ENCODE measurements at places on chromosomes 6 and 20. TPM values are rescaled to one million over a fixed set of nuclear protein-coding genes. Genes with fewer than 3 reads are reported as not detected.

DNA sequence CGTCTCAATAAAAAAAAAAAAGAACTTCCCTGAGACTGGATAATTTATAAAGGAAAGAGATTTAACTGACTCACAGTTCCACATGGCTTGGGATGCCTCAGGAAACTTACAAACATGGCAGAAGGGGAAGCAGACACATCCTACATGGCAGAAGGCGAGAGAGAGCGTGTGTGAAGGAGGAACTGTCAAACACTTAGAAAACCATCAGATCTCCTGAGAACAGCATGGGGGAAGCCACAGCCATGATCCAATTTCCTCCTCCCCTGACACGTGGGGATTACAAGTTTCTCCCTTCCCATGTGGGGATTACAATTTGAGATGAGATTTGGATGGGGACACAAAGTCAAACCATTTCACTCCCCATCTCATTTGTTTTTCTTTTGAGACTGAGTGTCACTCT, 46.6 kb upstream of the TFAP2C start:
- no peaks in the 10 kb centered on the region for H3K36me3 ChIP-seq
- no peaks in the 10 kb centered on the region for H3K4me1 ChIP-seq
- no peak overlapping the region for H3K27ac ChIP-seq
- DNase-seq = no peak

The CRISP2 gene
- polyA plus RNA-seq = not detected

DNA sequence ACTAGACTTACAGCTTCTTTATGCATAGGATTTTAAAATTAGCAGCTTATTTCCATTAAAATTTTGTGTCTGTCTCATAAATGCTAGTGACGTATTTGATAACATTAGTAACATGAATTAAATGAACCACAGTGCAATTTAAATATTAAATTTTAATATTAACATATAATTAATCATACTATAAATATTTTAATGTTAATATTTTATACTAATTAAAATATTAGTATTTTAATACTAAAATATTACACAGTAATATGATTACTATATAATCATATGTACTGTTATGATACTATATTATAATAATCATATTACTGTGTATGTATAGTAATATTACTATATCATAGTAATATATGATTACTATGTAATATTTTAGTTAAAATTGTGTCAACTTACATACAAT, 73.7 kb downstream of the CHD6 start:
- no peaks in the 10 kb centered on the region for H3K36me3 ChIP-seq
- no peak overlapping the region for H3K4me3 ChIP-seq
- H3K27me3 ChIP-seq = no peaks in the 10 kb centered on the region
- no peaks in the 10 kb centered on the region for H3K4me1 ChIP-seq

DNA sequence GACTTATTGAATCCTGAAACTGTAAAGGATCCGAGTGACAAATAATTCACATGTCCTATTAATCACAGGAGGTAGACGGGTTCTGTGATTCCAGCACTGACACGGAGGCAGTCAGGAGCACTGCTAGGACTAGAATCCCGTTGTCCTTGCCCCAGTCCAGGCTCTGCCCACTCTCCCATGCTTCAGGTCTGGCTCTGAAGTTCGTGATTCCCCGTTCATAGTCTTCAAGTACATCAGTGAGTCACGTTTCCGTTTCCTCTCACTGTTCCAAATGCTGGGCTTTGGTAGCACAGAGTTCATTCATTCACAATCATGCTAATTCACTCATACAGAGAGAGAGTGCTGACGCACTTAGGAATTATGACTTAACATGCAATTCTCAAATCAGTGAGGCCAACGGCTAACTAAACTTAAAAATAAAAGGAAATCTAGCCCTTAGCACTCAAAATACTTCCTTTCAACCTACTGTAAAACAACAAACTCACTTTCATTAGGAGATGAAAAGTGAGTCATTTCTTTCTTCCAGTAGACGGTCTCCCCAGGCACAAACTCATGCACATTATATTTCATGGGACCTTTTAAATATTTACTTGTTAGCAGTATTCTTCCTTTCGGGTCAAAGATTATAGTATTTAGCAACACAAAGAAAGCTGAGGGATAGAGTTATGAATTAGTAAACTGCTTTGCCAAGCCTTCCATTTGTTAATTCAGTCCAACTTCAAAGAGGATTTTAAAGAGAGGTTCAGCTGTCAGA, 94.0 kb upstream of the NHSL1 start:
- peak; percentile 77 for DNase-seq
- no peaks in the 10 kb centered on the region for H3K27me3 ChIP-seq
- H3K4me1 ChIP-seq = no peaks in the 10 kb centered on the region
- no peaks in the 10 kb centered on the region for H3K36me3 ChIP-seq
- H3K4me3 ChIP-seq = peak overlapping the region; percentile 32

DNA sequence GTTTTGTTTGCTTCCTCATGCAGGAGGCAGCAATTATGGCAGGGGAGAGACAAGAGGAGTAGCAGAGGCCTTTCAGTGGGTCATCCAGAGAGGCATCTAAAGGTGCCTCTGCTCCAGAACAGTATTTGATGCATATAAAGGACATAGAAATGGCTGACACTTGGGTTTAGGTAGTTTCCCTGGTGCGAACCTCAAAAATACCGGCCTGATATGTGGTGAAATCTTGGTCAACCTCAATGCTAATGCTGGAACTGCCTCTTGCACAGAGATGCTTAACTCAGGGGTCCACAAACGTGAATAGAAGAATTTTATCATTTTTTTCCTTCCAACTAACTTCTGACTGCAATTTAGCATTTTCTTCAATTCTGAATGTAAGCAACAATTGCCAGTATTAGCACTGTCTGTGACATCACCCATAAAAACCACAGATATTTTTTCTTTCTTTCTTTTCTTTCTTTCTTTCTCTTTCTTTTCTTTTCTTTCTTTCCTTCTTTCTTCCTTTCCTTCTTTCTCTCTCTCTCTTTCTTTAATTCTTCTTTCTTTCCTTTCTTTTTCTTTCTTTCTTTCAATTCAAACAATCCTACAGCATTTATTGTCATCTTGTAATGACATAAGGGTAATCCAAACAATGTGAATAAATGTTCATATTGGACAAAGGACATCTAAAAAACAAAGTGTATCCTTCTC, 180.0 kb upstream of the UST start:
- DNase-seq = no peak
- no peaks in the 10 kb centered on the region for H3K27me3 ChIP-seq
- H3K4me1 ChIP-seq = no peaks in the 10 kb centered on the region
- no peak overlapping the region for H3K27ac ChIP-seq
